ENCODE measurements at places on chromosomes 5 and 9. TPM values are rescaled to one million over a fixed set of nuclear protein-coding genes. Genes with fewer than 3 reads are reported as not detected.

SPATA6L gene
- total RNA-seq = 6.8 TPM

TSTD2 gene
- total RNA-seq = 14.7 TPM

PNPLA7 gene
- 6.1 TPM for total RNA-seq

GRCh38 chr5:145162626-145163025, 672.5 kb downstream of the PRELID2 start:
- H3K36me3 ChIP-seq = no peaks in the 10 kb centered on the region
- no peak for DNase-seq
- no peaks in the 10 kb centered on the region for H3K4me1 ChIP-seq

PAX5 gene
- 0.32 TPM for total RNA-seq

GRCh38 chr5:35146406-35146805, 83.9 kb downstream of the PRLR start:
- DNase-seq = no peak
- H3K4me1 ChIP-seq = no peaks in the 10 kb centered on the region
- H3K4me3 ChIP-seq = no peak overlapping the region
- no peaks in the 10 kb centered on the region for H3K36me3 ChIP-seq
- no peak overlapping the region for H3K27ac ChIP-seq
- no peaks in the 10 kb centered on the region for H3K27me3 ChIP-seq

BHMT2 gene
- total RNA-seq = 0.40 TPM

GRCh38 chr5:69213513-69214215, 21.0 kb upstream of the CDK7 start:
- H3K36me3 ChIP-seq = no peaks in the 10 kb centered on the region
- DNase-seq = no peak
- H3K27me3 ChIP-seq = no peaks in the 10 kb centered on the region
- no peak overlapping the region for H3K27ac ChIP-seq
- H3K4me3 ChIP-seq = no peak overlapping the region

ORM1 gene
- not detected for total RNA-seq

GRCh38 chr9:5786370-5787127, 46.4 kb downstream of the ERMP1 start:
- DNase-seq = no peak
- no peaks in the 10 kb centered on the region for H3K4me1 ChIP-seq
- no peaks in the 10 kb centered on the region for H3K36me3 ChIP-seq
- H3K27me3 ChIP-seq = no peaks in the 10 kb centered on the region

DNA sequence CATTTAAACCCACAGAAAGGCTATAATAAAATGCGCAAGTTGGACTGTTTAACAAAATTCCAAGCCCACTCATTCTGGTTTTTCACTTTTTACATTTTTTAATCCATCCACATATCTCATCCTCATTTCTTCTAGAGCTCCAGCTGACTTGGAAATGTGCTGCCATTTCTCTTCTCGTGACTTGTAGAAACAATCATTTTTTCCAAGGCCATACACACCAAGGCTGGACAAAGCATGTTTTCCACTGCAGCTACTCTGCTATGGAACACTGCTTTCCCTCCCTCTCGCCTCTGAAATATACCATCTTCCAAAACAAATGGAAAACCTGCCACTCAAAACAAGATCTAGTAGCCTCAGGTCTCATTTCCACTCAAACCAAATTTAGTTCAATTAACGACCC, 141.1 kb downstream of the ESM1 start:
- H3K27ac ChIP-seq = no peak overlapping the region
- DNase-seq = no peak
- H3K27me3 ChIP-seq = no peaks in the 10 kb centered on the region
- H3K36me3 ChIP-seq = no peaks in the 10 kb centered on the region
- no peak overlapping the region for H3K4me3 ChIP-seq
